ENCODE measurements at places on chromosomes 3 and 15.

- DNase-seq = no peak
Measured at GRCh38 chr3:50163572-50164455, 8.7 kb downstream of the SEMA3F start.

GRCh38 chr15:53759411-53759931 is at the start of gene WDR72:
WDR72 (minus strand) TSS chr15:53759663; CDS start chr15:53733149, 26,514 bp downstream.
- DNase-seq = no peak

- DNase-seq = peak; percentile 1
Measured at GRCh38 chr3:115092220-115092791, 54.8 kb downstream of the ZBTB20 start.

- no peak for DNase-seq
Measured at GRCh38 chr15:83565553-83566159, 88.3 kb upstream of the ADAMTSL3 start.

DNA sequence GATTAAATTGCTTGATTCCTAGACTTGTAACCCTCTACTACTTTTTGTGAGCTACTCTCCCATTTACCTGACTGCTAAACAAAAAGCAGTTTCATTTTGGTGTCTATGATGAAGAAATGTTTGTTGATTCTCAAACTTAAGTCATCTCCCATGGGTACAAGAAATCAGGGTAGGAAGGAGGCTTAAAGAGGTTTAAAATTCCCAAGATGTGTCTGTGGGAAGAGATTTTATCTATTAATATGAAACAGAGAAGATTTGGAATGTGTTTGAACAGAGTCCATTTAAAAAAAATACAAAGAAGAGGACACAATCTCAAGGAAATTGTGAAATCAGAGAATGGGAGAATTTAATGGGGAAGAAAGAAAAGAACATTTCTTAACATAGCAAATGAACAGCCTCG is 14.8 kb downstream of the P3H2 start:
- no peak for DNase-seq

DNA sequence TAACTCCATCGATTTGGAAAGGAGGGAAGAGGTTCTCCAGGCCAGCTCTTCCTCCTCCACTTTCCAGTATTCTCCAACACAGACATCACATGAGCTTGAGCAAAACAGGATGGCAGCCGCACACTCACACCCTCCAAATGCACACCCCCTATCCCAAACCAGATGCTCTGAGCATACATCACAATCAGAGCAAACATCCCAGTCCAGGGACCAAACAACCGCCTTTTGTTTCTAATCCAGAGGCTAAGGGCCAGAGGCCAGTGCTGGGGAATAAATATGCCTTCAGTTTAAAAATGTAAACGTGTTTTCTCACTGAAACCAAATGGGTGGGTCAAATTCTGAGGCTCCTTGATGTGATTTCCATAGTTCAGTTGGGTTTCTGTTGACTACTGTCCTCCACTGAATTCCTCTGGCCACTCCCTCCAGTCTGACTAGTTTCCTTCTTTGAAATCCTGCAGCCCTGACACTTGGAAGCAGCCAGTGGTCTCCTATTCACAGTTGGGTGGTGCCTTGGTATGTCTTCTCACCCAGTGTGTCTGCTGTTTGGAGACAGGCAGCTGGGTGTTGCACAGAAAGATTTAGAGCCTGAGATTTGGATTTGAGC is 19.2 kb upstream of the MFGE8 start:
- no peak for DNase-seq

GRCh38 chr15:88378188-88378637 is 89.0 kb downstream of the MRPL46 start:
- DNase-seq = no peak

GRCh38 chr3:72434296-72434695 is 413.9 kb downstream of the SHQ1 start:
- no peak for DNase-seq

- DNase-seq = no peak
Measured at GRCh38 chr15:101579631-101580163, 72.5 kb downstream of the TM2D3 start.

DNA sequence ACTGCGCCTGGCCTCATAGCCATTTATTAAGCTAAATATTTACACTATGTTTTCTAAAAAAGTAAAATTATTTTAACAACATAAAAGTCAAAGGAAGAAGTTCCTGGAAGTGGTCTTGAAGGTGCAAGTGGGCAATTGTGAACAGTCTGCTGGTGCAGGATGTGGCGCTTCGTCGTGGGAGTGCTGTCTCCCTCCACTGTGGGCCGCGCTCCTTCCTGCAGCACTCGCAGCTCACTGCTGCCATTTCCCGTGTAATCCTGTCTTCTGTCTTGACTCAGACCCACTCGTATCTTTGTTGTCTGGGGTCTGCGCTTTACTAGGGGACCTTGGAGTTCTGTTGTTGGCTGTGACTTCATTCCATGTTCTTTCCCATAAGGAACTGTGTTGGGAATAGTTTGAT is 56.3 kb downstream of the APBA2 start:
- no peak for DNase-seq

GRCh38 chr15:45640616-45641015 is 5.8 kb downstream of the SQOR start:
- DNase-seq = no peak
